ENCODE measurements at places on chromosomes 5 and 9. TPM values are rescaled to one million over a fixed set of nuclear protein-coding genes. Genes with fewer than 3 reads are reported as not detected.

DNA sequence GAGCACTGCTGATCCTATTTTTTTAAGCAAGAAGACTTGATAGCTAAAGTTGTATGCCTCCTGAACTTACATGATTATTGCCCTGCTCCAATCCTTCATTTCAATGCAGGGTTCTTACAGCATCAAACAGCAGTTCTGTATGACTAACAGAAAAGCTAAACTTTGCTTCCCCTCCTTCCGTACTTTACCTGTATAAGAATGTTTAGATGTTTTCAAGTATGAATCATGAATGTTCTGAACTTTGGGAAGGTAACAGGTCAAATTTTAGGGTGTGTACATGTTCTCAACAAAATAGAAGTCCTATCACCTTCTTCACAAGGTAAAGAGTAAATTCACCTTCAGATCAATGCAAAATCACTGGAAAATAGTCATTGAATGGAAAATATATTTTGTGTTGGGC, 972.6 kb upstream of the SEMA6A start:
- no peak for DNase-seq
- no peaks in the 10 kb centered on the region for H3K27me3 ChIP-seq
- no peak overlapping the region for H3K4me3 ChIP-seq
- no peak overlapping the region for H3K27ac ChIP-seq
- no peaks in the 10 kb centered on the region for H3K36me3 ChIP-seq
- no peaks in the 10 kb centered on the region for H3K4me1 ChIP-seq

GRCh38 chr5:62084391-62084790, 221.6 kb upstream of the KIF2A start:
- DNase-seq = no peak
- no peaks in the 10 kb centered on the region for H3K36me3 ChIP-seq
- H3K4me3 ChIP-seq = no peak overlapping the region

DNA sequence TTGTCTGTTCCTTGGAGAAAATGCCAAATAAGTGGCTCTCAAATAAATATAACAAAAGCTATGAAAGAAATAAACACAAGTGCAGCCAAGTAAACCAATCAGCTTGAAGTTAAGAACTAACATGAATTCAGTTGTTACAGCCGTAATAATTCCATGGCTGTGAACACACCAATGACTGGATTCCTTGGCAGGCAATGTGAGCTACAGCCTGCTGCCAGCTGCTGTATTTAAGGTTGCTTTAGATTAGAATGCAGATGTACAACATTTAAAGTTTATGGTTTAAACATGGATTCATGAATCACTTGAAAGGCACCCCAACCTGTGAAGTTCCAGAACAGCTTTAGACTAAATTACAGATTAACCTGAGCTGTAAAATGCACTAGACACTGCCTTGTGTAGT, 626.4 kb upstream of the SEMA6A start:
- H3K27ac ChIP-seq = no peak overlapping the region
- no peaks in the 10 kb centered on the region for H3K4me1 ChIP-seq
- no peaks in the 10 kb centered on the region for H3K36me3 ChIP-seq
- H3K27me3 ChIP-seq = no peaks in the 10 kb centered on the region
- DNase-seq = no peak

GRCh38 chr5:120446901-120447300, 17.2 kb upstream of the PRR16 start:
- no peak overlapping the region for H3K27ac ChIP-seq
- H3K4me3 ChIP-seq = no peak overlapping the region
- DNase-seq = no peak
- H3K27me3 ChIP-seq = no peaks in the 10 kb centered on the region
- no peaks in the 10 kb centered on the region for H3K36me3 ChIP-seq

GRCh38 chr5:32769711-32770110, 58.6 kb downstream of the NPR3 start:
- H3K27ac ChIP-seq = no peak overlapping the region
- H3K36me3 ChIP-seq = no peaks in the 10 kb centered on the region
- no peaks in the 10 kb centered on the region for H3K4me1 ChIP-seq
- no peaks in the 10 kb centered on the region for H3K27me3 ChIP-seq
- no peak overlapping the region for H3K4me3 ChIP-seq

GRCh38 chr9:69273161-69273560, 51.9 kb upstream of the ENTREP1 start:
- no peak for DNase-seq
- H3K36me3 ChIP-seq = no peaks in the 10 kb centered on the region
- H3K27me3 ChIP-seq = no peaks in the 10 kb centered on the region
- no peak overlapping the region for H3K4me3 ChIP-seq
- no peak overlapping the region for H3K27ac ChIP-seq
- H3K4me1 ChIP-seq = no peaks in the 10 kb centered on the region

Gene GBGT1
- 38.5 TPM for total RNA-seq

Gene GABRP
- 0.38 TPM for total RNA-seq

Gene TERT
- not detected for total RNA-seq

Gene LECT2
- total RNA-seq = not detected
